Left ventricle myocardium inferior (tissue), 1 donor: ENCODE measurements at places on chromosomes 4 and X. TPM values are rescaled to one million over a fixed set of nuclear protein-coding genes. Genes with fewer than 3 reads are reported as not detected.

The F8A2 gene
- not detected for total RNA-seq

The NAA11 gene
- not detected for total RNA-seq

The SLC10A4 gene
- total RNA-seq, result not detected

The MAGEC3 gene
- total RNA-seq, result not detected

The KIF4A gene
- total RNA-seq, result 0.25 TPM

The HSD17B11 gene
- 11.7 TPM for total RNA-seq

The KLHL2 gene
- total RNA-seq, result 8.4 TPM

The BRS3 gene
- total RNA-seq, result not detected

The GPR119 gene
- not detected for total RNA-seq

The GPAT3 gene
- 44.2 TPM for total RNA-seq

The GAR1 gene
- total RNA-seq, result 8.6 TPM

The CLDN22 gene
- not detected for total RNA-seq

The LRCH2 gene
- 1.0 TPM for total RNA-seq

The PNMA3 gene
- total RNA-seq, result 1.8 TPM

The SLC25A53 gene
- total RNA-seq, result 14.9 TPM

The GAGE13 gene
- total RNA-seq, result not detected

The ADGRG4 gene
- total RNA-seq, result not detected

GRCh38 chrX:21747558-21747957 is 10.4 kb downstream of the SMPX start:
- no peak for DNase-seq

DNA sequence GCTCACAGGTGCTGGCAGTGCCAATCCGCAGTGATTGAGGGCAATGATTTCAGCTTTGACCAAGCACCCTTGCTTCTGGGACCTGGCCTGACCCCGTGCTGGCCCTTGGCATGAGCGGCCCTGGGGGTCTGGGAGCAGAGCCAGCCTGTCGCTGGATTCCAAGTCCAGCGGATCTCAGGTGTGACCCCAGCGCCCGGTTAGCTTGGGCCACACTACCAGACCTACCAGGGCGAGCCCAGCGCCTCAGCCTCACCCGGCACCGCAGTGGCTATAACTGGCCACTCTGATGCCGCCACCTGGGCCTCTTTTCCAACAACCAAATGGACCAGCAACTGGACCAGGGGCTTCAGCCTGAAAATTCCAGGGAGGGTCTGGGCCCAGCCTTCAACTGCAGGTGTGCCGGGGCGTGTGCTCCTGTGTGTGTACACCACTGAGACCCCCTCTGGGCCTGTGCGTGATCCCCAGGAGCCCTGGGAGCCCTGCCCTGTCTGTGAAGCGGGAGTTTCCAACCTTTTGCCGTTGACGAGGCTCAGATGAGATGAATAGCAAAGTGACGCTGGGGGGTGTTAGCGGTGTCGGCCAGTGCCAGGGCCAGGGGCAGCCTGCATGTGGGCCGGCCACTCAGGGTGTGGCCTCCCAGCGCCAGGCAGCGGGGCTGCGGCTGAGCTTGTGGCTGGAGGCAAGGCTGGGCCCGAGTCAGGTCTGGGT is 658 bp downstream of the SH3TC1 start:
- DNase-seq, result no peak

DNA sequence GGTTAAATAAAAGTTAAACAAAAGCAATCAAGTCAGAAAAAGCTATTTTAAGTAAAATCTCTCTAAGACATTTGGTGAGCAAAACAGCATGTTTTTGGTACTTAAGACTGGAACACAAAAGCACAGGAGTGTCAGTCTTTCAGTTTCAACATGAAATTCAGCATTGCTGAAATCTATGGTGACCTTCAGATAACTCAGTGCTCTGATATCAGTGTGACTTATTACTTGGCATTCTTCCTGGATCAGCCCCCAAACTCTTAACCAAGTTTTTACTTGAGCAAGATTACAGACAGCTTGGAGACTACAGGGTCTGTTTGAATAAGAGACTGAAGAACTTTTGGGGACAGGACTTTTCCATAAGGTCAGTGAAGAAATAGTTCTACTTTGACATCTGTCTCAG is 437.2 kb downstream of the RAPGEF2 start:
- no peak for DNase-seq

- no peak for DNase-seq
Measured at GRCh38 chrX:42027367-42028000, 104.1 kb upstream of the CASK start.

GRCh38 chr4:72505314-72505744 is 63.7 kb downstream of the ADAMTS3 start:
- DNase-seq, result no peak

GRCh38 chr4:40579983-40580382 is 49.7 kb downstream of the RBM47 start:
- DNase-seq, result no peak

GRCh38 chr4:109676886-109677285 is 26.4 kb downstream of the CASP6 start:
- no peak for DNase-seq

DNA sequence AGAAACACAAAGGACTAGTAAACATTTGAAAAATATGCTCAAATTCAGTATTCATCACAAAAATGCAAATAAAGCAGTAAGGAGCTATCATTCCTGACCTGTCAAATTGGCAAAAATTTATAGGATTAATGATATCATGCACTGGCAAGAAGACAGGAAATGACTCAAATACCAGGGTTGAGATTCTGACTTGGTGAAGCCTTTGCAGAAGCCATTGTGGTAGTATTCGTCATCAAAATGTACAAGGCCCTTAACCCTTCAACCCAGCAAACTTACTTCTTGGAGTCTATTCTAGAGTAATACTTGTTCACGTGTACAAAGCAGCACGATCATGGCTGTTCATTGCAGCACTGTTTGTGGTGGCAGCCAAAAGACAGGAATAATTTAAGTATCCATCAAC is 132.4 kb downstream of the ENOX2 start:
- DNase-seq, result no peak

- no peak for DNase-seq
Measured at GRCh38 chr4:115671581-115671980, 558.2 kb upstream of the NDST4 start.

DNA sequence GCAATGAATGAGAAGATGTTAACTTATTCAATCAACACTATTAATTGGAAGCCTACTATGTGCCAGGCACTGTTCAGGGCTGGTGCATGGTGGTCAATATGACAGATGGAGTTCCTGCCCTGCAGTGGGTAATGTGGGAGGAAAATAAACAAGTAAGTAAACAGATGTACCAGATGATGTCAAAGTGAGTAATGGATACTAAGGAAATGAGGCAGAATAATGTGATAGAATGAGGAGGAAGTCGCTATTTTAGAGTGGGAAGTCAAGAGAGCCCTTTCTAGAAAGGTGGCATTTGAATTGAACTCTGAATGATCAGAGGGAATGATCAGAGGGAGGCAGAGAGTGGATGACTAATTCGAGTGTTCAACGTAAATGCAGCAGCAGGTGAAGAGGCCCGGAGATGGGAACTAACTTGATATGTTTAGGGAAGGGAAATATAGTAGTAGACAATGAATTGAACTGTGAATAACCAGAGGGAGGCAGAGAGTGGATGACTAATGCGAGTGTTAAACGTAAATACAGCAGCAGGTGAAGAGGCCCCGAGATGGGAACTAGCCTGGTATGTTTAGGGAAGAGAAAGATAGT is 48.3 kb downstream of the HMGB3 start:
- no peak for DNase-seq

- DNase-seq, result no peak
Measured at GRCh38 chrX:135518161-135518560, 2.3 kb upstream of the INTS6L start.

GRCh38 chr4:169626331-169627282 is 6.2 kb downstream of the CLCN3 start:
- no peak for DNase-seq

GRCh38 chr4:159191989-159192388 is 89.1 kb downstream of the RAPGEF2 start:
- no peak for DNase-seq

- no peak for DNase-seq
Measured at GRCh38 chr4:21205821-21206531, 505.7 kb downstream of the PACRGL start.

- DNase-seq, result no peak
Measured at GRCh38 chr4:112403101-112403945, 106.2 kb downstream of the ALPK1 start.

DNA sequence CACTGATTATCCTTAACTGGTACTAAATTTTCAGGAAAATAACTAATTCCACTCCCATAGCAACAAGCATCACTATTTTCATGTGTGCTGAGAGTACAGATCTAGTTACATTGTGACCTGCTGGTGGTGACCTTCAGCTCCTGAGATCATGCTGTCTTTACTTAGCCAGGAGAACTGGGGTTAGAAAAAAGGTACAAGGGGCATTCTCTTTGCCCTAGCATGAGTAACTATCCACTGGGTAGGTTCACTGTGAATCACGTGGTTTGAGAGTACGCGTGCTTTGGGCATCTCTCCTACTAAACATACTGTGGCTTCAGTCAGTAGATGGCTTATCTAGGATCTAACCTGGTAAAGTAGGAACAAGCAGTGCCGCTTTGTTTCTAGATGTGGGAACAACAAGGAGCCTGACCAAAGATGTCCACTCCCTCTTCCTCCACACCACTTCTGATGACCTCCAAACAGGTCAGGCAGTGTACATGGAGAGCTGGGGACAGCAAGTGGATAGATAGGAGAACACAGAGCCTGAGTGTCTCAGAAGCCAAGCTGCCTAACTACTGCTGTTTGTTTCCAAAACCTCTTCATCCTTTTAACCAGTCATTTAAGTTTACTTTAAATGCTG is 90.2 kb downstream of the CBR4 start:
- no peak for DNase-seq

DNA sequence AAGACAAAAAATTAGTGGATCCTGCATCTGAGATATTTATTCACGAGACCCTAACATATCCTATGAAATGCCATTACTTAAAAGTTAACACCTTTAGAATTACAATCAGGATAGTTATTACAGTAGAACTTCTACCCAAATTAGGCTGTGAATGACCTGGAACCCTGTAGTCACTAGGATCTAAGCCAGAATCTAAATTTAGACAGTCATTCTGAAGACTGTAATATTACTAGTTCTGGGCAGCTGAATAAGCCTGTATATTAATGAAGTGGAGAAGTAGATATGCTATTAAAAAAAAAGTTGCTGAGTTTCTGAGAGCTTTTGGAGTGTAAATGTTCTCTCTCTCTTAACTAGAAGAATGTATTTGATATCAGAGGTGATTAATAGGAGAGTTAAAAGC is 67.0 kb downstream of the FAM13A start:
- no peak for DNase-seq

- DNase-seq, result no peak
Measured at GRCh38 chr4:90112715-90113114, 14.5 kb upstream of the CCSER1 start.

GRCh38 chrX:97400492-97400891 is 516.8 kb downstream of the RPA4 start:
- DNase-seq, result no peak

- DNase-seq, result peak; percentile 15
Measured at GRCh38 chrX:22095286-22095685, 63.2 kb downstream of the PHEX start.

GRCh38 chr4:38510201-38510600 is 153.8 kb upstream of the KLF3 start:
- DNase-seq, result no peak

DNA sequence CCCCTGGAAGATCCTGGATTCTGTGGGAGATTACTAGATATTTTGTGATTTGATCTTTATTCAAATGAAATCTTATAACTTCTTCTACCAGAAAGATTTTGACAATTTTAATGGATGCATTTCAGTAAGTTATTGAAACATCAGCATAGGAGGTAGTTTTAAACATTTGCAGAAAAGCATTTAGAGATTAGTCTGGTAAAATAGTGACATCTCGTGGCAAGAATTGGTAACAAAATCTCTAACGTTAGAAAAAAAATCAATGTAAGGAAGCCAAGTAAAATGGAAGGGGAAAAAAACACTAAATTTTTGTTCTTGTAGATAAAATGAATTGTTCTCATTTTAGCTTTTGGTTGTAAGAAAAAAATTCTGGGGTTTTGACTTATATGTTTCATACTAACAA is 73.3 kb downstream of the TASL start:
- DNase-seq, result no peak

DNA sequence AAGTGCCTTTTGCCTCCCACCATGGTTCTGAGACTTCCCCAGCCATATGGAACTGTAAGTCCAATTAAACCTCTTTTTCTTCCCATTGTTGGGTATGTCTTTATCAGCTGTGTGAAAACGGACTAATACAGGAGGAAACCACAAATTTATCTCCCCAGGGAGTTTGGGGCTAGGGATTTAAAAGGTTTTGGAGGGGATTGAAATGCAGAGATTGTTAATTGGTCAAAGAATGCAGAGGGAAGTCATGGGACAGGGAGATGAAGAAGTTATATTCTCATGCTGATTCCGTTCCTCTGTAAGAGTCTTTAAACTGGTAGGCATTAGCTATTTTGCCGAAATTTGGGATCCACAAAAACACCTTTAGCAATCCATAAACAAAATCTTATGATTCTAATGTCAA is 57.9 kb downstream of the TKTL2 start:
- no peak for DNase-seq
